ENCODE measurements at places on chromosomes 6 and 20. TPM values are rescaled to one million over a fixed set of nuclear protein-coding genes. Genes with fewer than 3 reads are reported as not detected.

DNA sequence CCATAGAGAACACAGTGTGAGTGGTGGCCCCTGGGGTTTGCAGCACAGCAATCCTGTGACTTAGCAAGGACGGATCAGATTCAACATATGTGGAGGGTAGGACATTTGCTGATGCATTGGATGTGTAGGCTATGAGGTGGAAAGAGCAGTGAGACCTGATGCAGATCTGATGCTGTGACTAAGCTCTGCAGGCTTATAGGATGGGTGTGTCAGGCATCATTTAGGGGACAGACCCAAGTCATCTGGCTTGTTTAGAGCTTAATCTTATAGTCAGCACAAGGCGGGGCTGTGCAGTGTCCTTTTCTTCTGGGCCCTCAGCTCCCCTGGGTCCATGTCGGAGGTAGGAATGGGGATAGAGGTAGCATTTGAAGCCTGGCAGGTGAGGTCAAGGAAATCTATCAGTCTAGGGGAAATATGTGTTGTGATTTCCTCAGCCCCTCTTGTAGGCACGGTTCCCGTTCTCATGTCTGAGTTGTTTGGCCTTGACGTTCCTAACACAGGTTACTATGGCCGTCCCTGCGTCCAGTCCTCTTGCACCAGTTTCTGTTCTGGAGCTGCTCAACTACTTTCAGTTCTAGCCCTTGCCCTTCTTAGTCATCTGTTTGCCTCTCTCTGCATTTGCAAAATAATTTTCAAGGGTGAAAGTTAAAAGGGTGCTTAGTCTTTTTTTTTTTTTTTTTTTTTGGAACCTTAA lies 15.6 kb upstream of the MAPRE1 start:
- H3K27ac ChIP-seq: no peak overlapping the region
- no peak for DNase-seq
- H3K36me3 ChIP-seq: no peaks in the 10 kb centered on the region
- no peak overlapping the region for H3K4me3 ChIP-seq

The IL17F gene
- not detected for total RNA-seq

GRCh38 chr6:106629859-106630163 lies 433 bp downstream of the QRSL1 start:
- peak overlapping the region; percentile 81 for H3K27ac ChIP-seq
- DNase-seq: no peak
- H3K27me3 ChIP-seq: no peaks in the 10 kb centered on the region
- H3K4me3 ChIP-seq: peak overlapping the region; percentile 95

The PTGIS gene
- 0.10 TPM for total RNA-seq

- H3K36me3 ChIP-seq: no peaks in the 10 kb centered on the region
- H3K27me3 ChIP-seq: no peaks in the 10 kb centered on the region
- H3K4me3 ChIP-seq: peak overlapping the region; percentile 100
- DNase-seq: no peak
- H3K27ac ChIP-seq: peak overlapping the region; percentile 61
These were observed 103.8 kb upstream of the BEND6 start for GRCh38 chr6:56851074-56851473.

Data from GM12878 (cell line).